ENCODE measurements at places on chromosomes 7 and 10.

DNA sequence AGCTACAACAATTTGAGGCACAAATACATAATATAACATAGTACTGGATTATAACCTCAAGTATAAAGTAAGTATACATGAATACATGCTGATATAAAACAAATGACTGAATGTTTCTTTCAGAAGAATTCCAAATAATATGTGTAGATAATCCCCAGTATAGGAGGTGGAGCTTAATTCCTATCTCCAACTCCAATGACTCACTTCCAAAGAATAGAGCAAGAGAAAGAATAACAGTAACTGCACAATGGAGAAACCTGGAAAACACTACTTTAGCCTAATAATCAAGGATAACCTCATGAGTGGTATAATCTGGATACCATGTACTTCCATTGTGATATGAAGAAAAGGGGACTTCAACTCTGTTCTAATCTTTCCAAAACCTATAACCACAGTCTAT is 13.7 kb upstream of the SEMA3C start:
- DNase-seq: no peak

DNA sequence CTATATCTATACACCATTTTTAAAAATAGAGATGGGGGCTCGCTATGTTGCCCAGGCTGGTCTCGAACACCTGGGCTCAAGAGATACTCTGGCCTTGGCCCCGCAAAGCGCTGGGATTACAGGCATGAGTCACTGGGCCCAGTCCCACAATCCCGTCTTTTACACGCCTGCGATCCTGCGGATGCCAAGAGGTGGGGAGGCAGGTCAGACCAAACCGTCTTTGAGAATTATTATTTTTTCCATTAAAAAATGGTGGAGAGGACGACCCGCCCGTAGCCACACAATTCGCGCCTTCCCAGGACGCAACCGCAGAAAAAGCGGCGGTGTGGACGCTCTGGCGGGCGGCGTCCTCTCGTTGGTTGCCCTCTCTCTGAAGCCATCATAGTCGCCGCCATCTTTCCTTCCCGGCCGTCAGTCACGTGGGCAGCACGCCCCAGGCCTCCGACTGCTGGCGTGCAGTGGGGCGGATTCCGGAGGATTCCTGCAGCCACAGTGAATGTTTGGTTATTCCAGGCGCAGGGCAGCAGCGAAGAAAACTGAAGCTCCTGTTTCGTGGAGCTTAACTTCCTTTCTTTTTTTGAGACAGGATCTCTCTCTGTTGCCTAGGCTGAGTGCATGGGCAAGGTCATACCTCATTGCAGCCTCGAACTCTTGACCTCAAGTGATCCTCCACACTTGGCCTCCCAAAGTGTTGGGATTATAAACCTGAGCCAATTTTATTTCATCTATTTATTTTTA is 9.9 kb upstream of the EPHB4 start:
- peak; percentile 86 for DNase-seq

DNA sequence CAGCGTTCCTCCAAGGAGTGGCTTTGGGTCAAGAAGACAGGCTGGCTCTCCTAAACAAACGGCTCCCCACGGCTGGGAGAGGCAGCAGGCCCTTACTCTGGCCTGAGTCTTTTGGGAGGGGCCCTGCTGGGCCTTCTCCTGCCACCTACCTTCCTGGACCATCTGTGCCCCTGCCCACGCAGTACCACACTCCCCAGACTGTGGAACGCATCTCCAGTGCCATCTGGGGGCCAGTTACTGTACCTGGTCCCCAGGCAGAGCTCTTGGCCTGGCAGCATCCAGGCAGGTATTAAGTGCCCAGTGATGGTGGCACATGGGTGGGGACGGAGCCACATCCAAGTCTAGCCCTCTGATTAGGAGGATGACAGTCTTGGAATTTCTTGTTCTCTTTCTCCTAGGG is 14.4 kb downstream of the ALKBH4 start:
- no peak for DNase-seq

GRCh38 chr7:134513169-134513752 is 14.1 kb upstream of the AKR1B10 start:
- DNase-seq: peak; percentile 39

- DNase-seq: peak; percentile 76
Measured at GRCh38 chr7:130878785-130879184, 144.8 kb upstream of the KLF14 start.

DNA sequence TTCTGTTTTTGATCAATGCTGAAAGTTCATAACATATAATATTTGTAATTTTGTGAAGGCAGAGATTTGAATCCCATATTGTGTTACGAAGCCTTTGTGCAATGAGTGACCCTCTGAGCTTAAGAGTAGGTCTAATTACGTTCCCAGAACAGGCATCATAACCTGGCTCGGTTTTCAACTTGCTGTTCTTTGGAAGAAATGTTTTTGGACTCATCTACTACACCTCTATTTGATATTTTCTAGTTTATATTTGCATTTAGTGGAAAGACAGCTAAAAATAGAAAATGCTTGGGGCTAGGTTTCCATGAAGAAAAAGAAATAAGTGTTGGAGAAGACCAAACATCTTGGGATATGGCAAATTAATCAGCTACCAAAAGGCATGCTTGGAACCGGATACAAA is 234.8 kb downstream of the AGMO start:
- no peak for DNase-seq

GRCh38 chr10:123703195-123703790 is 37.1 kb downstream of the GPR26 start:
- no peak for DNase-seq

DNA sequence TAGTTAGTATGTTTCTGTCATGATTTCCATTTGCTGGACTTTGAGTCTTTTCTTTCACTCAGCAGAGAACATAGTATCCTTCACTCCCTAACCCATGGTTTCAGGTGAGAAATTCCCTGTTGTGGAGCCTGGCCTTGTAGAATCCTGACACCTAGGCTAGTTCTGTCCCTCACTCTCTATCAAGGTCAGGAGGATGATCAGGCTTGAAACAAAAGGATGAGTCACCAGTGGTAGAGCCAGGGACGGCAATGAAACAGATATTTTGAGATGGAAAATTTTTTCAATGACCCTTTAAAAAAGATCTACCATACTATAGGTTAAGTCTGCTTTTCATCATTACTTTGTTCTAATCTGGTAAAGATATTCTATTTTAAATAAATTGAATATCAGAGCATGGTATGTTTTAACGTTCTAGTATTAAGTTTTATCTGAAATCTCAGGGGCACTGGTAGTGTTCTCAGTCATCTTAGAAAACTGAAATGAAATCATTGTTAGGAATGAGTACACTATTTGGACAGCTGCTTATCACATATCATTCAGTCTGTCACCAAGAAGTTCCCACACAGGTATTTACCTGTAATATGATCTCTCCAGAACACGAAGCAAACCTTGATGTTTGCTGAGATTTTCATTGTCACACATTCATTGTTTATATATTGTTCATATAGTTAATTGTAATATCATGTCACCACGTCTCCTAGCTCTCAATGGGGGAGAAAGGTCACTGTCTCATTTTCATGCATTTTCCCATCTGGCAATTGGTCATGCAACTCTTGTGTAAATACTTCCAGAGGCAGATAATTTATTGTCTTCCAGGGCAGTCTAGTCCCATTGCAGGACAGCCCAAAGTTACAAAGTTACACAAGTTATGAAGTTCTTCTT is 299.9 kb upstream of the LRRTM3 start:
- no peak for DNase-seq

- DNase-seq: no peak
Measured at GRCh38 chr10:119997429-119997828, 104.9 kb downstream of the SEC23IP start.

DNA sequence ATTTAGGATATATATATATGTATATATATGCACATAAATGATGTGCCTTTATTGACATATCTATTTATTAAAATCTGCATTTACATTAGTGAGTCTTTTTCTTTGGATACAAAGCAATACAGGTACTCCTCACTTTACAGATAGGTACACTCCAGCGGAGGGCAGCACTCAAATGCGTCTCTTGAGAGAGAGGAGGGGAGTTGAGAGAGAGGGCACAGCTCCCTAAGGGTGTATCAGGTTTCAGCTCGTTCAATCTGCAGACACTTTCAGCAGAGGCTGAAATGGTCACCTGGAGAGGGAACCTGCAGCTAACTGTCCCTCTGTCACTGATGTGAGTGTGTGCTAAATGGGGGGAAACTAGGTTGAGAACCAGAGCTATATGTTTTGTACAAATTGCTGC is 21.5 kb downstream of the C10orf53 start:
- DNase-seq: no peak

- DNase-seq: no peak
Measured at GRCh38 chr7:10083766-10084165, 889.9 kb upstream of the PHF14 start.

DNA sequence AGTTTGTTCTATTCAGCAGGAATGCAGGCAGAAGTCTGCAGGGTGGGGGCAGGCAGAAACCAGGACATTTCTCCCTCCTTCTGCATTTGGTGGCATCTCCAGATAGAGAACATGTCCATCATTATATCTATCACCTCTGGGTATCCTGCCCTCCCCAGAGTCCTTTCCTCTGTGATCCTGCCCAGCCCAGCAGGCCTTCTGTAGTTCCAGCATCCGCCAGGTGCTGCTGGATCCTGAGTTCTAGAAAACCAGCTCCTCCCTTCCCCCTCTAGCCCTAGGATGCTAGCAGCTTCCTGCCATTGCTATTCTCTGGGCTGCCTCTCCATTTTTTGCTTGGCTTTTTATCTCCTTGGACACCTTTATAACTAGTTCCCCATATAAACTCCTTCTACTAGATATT is 180.3 kb downstream of the KCNMA1 start:
- no peak for DNase-seq

- DNase-seq: no peak
Measured at GRCh38 chr10:77959384-77959783, 32.8 kb upstream of the DLG5 start.

DNA sequence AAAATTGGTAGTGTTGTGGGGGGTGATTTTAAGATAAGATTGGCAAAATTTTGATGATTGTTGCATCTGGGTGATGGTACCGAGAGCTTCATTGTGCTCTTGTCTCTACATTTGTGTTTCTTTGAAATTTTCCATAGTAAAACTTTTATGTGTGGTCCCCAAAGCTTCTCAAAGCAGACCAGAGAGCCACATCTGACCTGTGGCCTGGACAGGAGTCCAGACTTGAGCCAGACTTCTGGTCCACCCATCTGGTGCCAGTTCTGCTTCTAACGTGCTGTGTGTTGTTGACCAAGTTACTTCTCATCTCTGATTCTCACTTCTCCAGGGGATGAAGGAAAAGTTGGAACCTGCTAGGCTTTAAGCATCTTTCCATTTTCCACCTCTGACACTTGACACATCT is 120.1 kb downstream of the C10orf105 start:
- no peak for DNase-seq

- DNase-seq: no peak
Measured at GRCh38 chr7:35512716-35513115, 182.2 kb downstream of the HERPUD2 start.

DNA sequence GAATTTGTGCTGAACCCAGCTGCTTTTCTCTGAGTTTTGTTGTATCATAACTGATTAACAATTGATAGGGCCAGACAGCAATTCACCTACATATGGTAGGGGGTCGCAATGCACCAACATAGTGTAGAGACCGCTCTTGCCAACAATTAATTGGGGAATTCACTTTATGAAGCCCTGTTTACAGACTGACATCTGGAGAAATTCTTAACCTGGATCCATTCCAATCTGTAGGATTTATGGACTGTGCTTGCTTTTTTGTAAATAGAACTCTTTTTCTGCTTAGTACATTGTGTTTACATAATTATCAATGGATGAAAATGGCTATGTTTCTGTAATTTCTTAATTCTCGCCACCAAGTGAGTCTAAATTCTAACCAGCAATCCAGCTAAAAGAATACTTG is 311.7 kb upstream of the BMPER start:
- DNase-seq: no peak

- no peak for DNase-seq
Measured at GRCh38 chr10:89119651-89120050, 87.5 kb downstream of the CH25H start.

DNA sequence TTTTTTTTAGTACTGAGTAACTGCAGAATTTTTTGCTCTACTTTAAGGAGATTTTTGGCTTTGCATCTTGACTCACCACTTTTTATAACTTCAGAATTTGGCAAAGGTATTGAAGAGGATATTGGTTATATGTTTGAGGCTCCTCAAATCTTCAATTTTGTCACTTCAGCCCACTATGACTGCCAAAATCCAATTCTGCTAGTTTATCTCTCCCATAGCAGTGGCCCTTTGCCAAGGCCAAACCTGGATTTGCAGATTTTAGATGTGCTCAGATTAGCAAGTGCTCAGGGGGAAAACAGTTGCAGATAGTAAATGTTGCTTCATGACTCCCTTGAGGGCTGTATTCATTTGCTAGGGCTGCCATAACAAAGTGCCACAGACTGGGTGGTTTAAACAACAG is 427.5 kb downstream of the ADRA2A start:
- no peak for DNase-seq

- peak; percentile 4 for DNase-seq
Measured at GRCh38 chr7:29281782-29282541, 87.4 kb downstream of the CHN2 start.

DNA sequence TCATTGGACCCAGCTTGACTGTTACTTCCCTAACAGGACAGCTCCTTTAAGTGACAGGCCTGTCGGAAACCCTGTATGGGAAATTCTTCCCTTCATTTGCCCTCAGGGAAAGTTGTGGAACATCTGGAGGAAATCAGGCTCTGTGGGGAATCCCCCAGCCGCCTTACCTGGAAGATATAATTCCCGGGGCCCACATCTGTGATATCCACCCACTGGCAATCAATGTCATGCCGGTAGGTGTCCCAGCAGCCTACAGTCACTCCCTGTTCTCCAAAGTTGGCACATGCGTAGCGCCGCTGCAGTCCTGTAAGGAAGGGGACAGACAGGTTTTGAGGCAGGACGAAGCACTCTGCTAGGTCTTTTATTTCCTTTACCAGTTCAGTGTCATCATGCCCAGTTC is 16.6 kb downstream of the LOXL4 start:
- no peak for DNase-seq

DNA sequence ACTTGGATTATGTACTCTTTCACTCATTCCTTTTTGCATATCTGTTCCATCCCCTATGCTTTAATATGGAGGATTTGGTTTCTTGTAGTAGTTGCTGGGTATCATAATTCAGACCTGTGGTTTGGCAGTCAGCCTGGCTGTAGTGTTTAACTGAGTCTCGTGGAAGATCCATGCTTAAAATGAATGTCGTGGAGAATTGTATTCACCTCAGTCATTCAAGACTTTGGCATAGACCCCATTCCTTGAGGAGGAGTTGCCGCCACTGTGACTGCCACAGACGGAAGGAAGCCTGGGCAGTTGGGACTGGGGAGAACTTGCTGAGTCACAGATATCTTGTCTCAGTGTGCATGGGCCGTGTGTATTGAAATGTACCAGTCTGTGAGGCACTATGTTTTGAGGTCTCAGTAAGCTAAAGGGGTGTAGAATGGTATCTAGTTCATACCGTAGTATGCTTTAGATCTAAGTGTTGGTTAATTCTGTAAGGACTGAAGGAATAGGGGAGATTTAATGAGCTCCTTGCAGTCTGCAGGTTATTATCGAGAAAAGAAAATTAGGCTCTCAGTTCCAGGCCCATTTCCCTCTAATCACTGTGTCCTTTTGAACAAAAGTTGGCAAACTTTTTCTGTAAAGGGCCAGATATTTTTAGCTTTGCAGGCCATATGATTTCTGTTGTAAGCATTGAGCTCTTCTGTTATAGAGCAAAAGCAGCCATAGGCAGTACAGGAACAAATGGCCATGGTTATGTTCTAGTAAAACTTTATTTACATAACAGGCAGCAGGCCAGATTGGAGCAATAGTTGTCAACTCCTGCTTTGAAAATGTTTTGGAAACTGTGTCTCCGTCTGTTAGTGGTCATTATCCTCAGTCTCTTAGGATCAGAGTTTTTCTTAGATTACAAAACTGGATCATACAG is 76.8 kb downstream of the TPST1 start:
- peak; percentile 99 for DNase-seq

Data from HFFc6 (cell line).